ENCODE measurements at places on chromosomes 6 and 20. TPM values are rescaled to one million over a fixed set of nuclear protein-coding genes. Genes with fewer than 3 reads are reported as not detected.
A peak's percentile ranks its signal among the peaks of the same experiment; 100 is the strongest.

DNA sequence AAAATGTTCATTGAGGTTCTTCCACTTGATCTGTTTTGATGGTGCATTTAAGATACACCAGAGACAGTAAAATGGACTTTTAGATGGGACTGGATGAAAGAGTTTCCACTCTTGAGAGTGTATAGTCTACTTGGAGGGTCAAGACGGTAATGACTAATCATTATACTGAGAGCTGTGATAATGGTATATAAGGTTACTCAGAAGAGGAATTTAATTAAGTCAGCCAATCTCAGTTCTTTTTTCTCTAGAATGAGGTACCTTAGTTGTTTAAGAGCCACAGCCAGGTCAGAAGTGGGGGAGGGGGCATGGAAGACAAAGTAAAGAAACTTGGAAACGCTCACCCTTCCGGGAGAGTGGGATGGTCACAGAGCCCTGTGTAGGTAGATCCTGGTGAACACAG, 123.9 kb downstream of the MAP3K4 start:
- no peak for DNase-seq

DNA sequence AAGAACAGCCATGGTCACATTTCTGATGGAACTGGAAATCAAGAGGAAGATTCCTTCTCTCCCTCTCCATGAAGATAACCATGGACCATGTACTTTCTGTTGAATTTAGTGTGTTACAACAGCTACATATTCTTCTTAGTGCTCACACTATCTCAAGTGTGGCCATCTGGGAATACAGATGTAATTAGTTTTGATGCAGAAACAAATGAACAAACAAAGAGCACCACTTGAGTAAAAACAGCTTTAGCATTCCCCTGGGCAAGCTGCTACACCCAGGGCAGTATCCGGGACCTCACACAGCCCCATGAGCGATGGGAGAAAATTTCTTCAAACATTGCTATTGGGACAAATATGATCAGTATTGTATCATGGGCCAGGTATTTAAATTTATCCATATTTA, 75.2 kb downstream of the RAMACL start:
- DNase-seq: no peak

The BPI gene
- not detected for total RNA-seq

- DNase-seq: no peak
Observed at GRCh38 chr6:141726248-141726647, 406.5 kb upstream of the GJE1 start.

DNA sequence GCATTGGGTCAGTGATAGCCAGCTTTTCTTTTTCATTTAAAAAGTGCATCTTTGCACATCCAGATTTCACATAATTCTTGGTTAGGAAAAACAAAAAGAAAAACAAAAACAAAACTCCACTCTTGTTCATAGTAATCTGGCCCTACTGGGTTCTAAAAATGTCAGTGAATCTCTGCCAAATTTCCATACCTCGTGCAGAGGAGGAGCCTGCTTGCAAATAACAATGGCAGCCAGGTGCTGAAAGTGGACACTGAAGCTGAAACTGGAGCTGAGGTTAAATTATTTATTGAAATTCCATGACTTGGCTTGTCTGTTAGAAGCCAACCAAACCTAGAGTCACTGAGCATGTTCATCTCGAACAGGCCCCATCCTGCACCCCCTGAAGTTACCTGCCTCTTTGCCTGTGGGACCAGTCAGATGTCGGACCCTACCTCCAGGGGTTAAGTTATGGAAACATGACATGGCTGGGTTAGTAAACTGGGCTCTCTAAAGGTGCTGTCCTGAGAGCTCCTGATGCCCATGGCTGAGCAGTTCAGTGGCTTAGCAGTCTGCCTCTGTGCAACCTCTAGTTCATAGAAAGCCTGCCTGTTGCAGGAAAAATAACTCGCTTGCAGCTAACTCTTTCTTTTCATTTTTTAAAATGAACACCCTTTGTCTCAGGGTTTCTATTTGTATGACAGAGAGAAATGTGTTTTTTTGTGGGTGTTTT, 42.7 kb downstream of the CLIC5 start:
- no peak for DNase-seq

The OPRM1 gene
- total RNA-seq: not detected

The POFUT1 gene
- total RNA-seq: 60.8 TPM

GRCh38 chr6:52136055-52136454, 48.6 kb upstream of the PKHD1 start:
- DNase-seq: no peak

GRCh38 chr6:142642651-142643050, 302.3 kb downstream of the HIVEP2 start:
- DNase-seq: peak; percentile 26

The FILIP1 gene
- total RNA-seq: 0.29 TPM

GRCh38 chr20:6888736-6889395, 121.4 kb downstream of the BMP2 start:
- no peak for DNase-seq

DNA sequence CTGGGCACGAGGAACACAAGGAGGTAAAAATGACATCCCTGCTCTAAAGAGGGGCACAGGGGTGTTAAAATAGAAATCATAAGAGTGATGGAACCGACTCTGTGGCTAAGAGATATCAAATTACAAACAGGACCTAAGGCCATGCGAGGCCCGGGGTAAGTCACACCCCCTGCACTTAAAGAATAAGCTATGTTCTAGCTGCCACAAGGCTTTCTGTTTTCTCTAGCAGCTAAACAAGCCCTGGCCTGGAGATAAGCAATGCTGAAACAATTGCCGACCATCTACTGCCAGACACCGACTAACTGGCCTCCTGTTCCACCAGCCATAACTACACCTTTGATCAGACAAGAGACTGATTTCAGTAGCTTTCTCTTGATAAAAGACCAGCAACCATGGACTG, 32.4 kb downstream of the MDGA1 start:
- no peak for DNase-seq

GRCh38 chr6:141486942-141487341, 645.8 kb upstream of the GJE1 start:
- no peak for DNase-seq

- DNase-seq: no peak
Observed at GRCh38 chr6:162871966-162872365, 144.2 kb downstream of the PACRG start.

DNA sequence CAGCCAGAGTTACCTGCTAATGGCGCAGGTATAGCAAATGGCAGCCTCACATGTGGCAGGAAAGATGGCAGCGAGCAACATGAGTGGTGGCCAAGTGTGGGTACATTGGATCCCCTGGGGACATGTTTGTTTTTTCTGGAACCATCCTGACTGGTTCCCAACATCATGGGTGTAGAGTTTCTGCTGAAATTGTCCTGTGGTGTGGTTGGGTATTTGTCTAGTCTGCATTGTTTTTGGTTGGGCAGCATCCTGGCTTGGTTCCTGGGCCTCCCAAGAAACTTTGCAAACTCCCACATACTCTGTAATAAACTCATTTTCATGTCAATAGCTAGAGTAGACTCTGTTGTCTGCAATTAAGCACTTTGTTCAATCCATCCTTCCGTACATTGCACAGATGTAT, 282.6 kb downstream of the CDC5L start:
- DNase-seq: no peak

DNA sequence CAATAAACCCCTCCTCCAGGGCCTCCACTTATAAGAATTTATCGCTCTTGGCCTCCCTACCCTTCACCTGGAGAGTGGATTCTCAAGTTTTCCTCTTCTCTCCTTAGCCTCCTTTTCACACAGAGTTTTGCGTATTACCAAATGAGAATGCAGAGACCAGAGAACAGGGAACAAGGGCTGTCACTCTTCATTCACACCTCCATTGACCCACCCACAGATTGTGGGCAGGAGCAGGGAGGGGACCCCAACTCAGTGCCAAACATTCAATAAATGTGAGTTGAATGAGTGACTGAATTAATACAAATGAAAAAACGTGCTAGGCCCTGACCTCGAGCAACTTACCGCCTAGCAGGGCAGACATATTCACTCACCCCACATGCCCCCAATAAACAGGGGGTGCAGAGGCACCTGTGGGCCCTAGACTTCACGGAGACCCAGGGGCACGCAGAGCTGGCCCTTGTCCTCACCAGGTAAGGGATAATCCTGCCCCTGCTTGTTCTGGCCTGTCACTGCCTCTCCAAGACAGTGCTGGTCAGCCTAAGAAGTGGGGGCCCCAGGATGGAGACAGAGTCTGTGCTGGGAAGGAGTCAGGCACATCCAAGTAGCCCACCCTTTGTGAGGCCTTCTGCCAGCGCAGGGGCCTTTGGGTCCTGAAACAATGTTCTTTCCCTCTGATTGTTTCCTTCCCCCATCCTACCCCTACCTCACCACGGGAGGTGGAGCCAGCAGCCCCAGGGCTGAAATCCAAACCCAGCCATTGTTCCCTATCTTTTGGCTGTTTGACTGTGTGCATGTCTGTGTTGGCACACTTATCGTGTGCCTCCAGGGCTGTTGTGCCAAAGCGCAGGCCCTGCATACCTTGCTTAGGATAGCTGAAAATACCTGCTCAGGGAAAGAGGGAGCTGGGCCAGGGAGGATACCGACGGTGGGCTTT, 8.4 kb upstream of the TJAP1 start:
- no peak for DNase-seq

GRCh38 chr6:135108692-135109091, 54.1 kb upstream of the HBS1L start:
- DNase-seq: no peak

DNA sequence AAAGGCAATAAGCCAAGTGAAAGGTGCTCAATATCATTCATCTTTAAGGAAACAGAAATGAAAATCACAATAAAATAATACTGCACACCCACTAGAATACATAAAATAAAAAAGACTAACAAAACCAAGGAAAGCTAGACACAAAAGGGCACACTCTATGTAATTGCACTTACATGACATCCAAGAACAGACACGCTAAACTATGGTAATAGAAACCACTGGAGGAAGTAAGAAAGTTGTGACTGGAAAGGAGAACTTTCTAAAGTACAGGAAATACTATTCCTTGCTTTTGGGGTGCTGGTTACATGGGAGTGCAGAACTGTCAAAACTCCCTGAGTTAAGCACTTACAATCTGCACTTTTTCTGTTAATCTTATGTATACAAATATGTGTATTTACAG, 253.7 kb upstream of the RUNX2 start:
- no peak for DNase-seq

The PXMP4 gene
- total RNA-seq: 11.2 TPM

DNA sequence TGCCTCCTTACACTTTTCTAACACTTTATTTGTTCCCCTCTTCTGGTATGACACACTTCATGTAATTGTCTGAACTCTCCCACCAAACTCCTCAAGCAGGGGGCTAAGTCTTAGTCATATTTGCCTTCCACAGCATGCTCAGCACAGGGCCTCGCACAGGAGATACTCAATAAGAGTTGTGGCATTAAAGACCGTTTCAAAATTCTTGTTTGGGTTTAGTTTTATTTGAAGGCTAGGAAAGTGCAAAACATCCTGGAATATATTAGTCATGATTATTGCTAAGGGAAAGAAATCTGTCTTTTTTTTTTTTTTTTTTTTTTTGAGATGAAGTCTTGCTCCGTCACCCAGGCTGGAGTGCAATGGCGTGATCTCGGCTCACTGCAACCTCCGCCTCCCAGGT, 137.6 kb upstream of the ECI2 start:
- no peak for DNase-seq

GRCh38 chr20:10239954-10240353, 21.3 kb downstream of the SNAP25 start:
- DNase-seq: peak; percentile 29

DNA sequence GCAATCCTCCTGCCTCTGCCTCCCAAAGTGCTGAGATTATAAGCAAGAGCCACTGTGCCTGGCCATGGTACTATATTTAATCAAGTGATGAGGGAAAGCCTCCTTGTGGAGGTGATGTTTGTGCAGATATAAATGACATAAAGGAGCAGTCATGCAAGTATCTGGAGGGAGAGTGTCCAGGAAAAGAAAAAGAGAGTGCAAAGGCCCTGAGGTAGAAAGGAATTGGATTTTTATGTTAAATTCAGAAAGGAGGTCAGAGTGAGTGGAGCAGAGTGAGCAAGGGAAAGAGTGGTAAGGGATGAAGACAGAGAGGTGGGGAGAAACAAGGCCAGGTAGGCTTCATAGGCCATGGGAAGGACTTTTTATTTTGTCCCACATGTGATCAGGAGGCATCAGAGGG, 7.4 kb upstream of the FKBPL start:
- no peak for DNase-seq

The MRAP2 gene
- total RNA-seq: 0.86 TPM

DNA sequence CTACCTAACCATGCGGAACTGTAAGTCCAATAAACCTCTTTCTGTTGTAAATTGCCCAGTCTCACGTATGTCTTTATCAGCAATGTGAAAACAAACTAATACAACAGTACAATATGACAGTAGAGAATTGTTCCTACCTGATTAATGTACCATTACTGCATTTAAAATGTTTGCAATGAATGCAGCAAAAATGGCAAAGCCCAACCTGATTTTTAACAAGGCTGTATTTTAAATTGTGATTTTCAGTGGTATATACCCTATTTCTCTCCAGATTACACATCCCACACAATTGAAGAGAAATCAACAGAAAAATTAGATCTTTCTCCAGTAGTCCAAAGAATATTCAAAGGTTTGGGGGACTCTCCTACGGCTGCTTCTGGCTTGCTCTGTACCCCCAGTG, 3.3 kb upstream of the PCSK2 start:
- no peak for DNase-seq

- DNase-seq: no peak
Observed at GRCh38 chr20:51318058-51318949, 224.2 kb downstream of the NFATC2 start.

DNA sequence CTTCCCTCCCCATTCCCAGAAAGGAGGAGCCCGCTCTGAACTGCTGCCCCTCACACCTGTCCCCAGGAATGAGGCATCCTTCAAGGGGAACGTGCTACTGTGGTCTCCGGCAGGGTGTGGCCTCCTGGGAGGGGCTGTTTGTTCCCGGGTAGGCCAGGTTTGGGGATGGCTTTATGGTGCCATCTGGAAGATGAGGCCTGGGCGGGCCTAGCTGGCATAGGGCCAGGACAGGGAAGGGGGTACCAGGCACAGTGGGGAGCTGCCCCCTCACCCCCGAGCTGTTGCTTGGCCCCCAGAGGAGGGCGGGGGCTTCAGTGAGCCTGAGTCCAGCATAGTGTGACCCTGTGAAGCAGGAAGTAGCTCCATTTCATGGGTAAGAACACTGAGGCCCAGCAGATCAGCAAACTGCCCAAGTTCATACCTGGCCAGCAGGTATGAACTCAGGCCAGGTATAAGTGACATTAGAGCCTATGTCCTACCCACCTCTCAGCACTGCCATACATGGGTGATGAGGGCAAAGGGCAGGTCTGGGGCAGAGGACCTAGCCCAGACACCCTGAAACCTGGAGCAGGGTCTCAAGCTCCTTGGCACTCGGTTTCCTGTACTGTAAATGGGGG, 17.5 kb upstream of the SPDEF start:
- no peak for DNase-seq

The KCNK15 gene
- total RNA-seq: not detected
